ENCODE measurements at places on chromosomes 6 and 20.
A peak's percentile ranks its signal among the peaks of the same experiment; 100 is the strongest.

- peak; percentile 40 for DNase-seq
Observed at GRCh38 chr6:149127212-149127611, 190.3 kb upstream of the TAB2 start.

DNA sequence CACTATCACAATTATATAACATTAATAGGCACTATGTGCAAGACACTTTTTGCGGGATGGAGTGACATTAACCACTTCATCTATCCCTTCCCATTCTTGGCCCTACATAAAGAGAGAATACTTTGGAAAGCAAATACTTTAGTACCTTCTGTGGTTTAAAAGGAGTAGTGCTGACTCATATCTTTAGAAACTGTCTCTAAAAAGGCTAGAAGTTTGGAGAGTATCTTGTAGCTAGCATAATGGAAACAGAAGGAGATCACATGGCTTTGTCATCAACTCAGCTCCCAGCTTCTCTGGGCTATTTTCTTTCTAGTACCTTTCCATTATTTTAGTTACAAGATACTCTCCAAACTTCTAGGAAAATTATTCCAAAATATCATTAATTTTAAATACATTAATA lies 157.5 kb downstream of the ADGRG6 start:
- peak; percentile 10 for DNase-seq

GRCh38 chr20:50107796-50108331 lies 5.1 kb downstream of the UBE2V1 start:
- DNase-seq, result no peak

DNA sequence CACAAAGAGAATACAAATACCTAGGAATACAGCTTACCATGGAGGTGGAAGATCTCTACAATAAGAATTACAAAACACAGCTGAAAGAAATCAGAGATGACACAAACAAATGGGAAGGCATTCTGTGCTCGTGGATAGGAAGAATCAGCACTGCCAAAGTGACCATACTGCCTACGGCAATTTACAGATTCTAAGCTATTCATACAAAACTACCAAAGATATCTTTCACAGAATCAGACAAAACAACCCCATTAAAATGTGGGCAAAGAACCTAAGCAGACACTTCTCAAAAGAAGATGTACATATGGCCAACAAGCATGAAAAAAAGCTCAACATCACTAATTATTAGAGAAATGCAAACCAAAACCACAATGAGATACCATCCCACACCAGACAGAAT lies 133.2 kb upstream of the SSTR4 start:
- DNase-seq, result no peak

- DNase-seq, result peak; percentile 97
Observed at GRCh38 chr6:134908906-134909516, 40.9 kb downstream of the ALDH8A1 start.

DNA sequence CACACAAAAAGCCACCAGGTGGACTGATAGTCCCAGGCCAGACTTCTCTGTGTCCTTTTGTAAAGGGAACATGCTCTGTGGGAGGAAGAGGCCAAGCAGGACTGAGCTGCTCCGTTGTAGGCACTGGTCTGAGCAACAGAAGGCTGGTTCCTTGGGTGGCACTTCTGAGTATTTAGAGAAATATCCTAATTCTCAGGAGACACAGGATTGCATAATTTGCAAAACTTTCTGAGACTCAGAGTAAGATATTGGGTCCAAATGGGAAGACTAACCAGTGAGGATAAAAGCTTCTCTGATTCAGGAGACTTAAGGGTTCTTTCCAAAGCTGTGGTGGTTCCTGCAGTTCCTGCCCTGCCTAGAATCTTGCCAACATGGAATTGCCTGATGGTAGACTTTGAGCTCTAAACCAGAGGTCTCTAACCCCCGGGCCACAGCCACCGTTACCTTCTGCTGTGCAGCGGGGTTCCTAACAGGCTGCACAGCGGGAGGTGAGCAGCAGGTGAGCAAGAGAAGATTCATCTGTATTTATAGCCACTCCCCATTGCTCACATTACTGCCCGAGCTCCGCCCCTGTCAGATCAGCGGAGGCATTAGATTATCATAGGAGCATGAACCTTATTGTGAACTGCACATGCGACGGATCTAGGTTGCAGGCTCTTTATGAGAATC lies 107.0 kb downstream of the OLIG3 start:
- no peak for DNase-seq

DNA sequence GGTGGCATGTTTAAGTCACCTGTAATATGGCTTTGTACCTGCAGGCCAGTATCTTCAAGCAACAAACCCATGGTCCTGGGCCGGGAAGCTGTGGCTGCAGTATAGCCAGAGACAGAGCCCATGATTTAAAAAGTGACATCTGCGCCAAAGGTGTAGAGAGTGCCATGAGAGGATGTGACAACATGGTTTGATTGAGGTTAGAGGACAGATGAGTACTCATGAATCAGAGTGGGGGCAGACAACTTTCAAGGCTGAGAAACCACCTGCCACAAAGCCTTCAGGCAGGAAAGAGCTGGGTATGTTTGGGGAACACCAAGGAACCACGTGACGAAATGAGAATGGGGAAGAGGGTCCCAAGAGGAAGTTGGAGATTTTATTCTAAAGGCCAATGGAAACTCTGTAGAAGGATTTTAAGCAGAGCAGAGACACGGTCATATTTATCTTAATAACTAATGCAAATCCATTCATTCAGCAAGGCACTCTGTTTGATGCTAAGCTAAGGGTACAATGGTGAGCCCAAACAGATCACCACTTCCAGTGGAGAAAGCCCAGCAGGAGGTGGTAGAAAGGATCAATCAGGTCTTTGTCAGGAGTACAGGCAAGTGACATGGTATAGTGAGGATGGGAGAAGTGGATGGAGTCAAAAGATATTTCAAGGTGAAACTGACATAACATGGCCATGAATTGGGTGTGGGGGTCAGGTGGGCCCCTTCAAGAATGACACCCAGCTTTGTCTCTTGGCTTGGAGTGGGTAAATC lies 3.4 kb upstream of the MICAL1 start:
- DNase-seq, result no peak

GRCh38 chr20:48364688-48365421 lies 462.9 kb downstream of the PREX1 start:
- no peak for DNase-seq

DNA sequence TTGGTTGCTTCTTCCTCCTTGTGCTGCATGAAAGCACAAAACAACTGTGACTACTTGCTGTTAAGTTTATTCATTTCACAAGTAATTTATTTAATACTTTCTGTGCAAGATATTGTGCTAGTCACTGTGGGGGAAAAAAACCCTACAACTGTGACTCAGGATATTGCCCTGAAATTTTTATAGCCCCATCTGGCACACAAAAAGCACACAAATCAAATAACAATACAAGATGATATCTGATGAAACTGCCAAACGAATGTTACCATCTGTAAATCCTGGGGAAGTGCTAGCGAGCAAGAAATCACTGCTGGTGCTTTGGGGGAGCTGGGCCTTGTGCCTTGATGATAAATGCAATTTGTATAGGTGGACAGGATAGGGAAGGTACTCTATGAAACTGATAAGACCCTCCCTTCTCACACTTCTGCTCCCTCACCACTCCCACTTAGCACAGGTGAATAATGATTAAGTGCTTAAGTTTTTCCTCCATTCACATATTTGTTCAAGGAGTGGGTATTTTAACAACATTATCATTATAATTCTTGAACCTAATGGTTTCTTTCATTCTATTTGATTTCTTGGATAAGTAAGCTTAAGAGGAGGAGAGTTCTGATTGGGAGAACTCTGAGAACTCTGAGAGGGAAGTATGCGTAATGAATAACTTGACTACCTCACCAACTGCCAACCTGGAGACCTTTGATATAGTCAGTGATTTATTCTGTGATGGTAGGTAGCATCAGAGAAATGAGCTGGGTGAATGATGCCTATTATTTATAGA lies 115.3 kb downstream of the RTN4IP1 start:
- DNase-seq, result no peak

- peak; percentile 77 for DNase-seq
Observed at GRCh38 chr6:21987501-21987957, 309.3 kb downstream of the PRL start.

DNA sequence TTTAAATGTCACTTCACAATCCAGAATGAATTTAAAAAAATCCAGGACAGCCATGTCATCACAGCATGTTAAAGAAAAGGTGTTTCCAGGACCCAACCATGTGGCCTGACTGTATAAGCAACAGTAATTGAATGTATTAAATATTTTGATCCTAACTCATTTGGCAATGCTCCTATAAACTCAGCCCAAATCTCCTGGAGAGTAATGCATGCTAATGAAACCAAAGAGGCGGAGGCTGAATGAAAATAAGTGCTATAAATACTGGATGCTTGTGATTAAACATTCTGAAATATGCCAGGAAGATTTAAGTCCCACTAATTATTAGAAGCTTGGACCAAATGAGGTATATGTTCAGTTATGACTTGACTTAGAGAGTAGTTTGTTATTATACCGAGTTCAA lies 486.8 kb downstream of the FRK start:
- DNase-seq, result no peak

DNA sequence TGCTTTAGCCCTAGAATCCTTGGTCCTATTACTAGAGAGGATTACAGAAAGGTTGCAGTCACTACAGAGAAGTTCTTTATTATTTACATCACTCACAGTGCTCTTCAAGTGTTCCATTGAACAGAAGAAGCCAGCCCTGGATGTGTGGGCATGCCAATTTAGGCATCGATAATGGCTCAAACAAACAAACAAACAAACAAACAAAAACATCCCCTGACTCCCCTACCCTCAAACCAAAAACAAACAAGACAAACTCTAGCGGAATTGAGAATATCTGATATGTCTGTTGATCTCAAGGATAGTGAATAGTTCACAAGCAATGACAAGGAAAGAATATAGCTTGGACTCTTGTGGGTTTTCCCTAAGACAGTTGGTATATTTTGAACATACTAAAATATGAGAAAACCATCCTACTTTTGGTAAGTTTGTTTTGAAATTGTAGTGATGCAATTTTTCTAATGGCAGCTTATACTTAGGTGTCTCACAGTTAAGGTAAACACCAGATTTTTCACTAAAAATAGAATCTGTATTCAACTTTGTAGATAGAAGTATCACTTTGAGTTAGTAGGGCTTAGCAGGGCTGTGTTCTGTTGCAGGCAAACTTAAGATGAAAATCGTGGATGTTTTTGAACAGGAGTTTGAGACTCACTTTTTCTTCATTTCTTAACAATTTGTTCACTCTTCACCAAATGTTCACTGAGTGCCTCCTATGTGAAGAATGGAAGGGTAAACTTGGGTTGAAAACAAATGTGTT lies 92.8 kb upstream of the FAM184A start:
- DNase-seq, result no peak

DNA sequence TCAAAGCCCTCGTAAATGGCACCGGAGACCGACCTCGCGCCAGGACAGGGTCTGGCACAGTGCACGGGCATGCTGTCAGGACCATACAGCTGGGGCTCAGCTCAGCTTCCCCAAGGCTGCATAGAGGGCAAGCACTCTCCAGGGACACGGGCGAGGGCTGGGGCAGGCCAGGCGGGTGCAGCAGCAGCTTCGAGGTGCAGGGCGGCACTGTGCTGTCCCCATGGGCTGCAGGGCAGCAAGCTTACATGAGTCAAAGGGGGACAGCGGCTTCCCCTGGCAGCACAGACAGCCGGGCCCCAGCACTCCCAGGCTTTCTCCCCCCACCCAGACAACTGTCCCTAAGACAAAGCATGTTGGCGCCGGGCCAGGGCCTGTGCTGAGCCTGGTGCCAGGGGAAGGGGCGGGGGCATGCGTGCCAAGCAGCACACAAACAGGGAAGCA lies 25.7 kb downstream of the PSMG4 start:
- no peak for DNase-seq
